ENCODE measurements at places on chromosomes 16 and 17.

GRCh38 chr16:87161822-87162676 lies 155.1 kb downstream of the C16orf95 start:
- DNase-seq, result no peak

GRCh38 chr17:63492940-63493339 lies 16.1 kb downstream of the ACE start:
- DNase-seq, result no peak

DNA sequence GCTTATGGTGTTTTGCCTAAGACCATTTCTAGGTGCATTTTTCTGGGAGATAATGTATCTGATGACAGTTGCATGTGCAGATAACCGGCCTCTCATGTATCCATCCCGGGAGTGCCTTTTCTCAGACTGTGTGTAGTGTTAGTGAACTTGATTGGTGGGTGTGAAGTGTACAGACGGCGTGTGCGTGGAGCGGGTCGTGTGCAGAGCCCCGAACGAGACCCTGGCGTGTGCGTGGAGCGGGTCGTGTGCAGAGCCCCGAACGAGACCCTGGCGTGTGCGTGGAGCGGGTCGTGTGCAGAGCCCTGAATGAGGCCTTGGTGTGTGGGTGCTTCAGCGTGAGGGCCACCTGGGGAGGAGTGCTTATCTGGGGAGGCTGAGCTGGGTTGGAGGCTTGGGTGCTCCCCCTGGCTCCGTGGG lies 28.9 kb upstream of the ZNF750 start:
- no peak for DNase-seq

GRCh38 chr16:73319737-73320136 lies 271.8 kb upstream of the ZFHX3 start:
- DNase-seq, result no peak

- no peak for DNase-seq
Measured at GRCh38 chr17:57405491-57406072, 149.3 kb downstream of the MSI2 start.

Data from renal cortical epithelial cell (primary cell).